ENCODE measurements at places on chromosomes 1 and 21. TPM values are rescaled to one million over a fixed set of nuclear protein-coding genes. Genes with fewer than 3 reads are reported as not detected.

Gene AMPD1
- total RNA-seq, result not detected

Gene LENEP
- 0.18 TPM for total RNA-seq

Gene IL22RA1
- 32.8 TPM for total RNA-seq

Gene SPATA46
- total RNA-seq, result not detected

Gene USP1
- 31.4 TPM for total RNA-seq

DNA sequence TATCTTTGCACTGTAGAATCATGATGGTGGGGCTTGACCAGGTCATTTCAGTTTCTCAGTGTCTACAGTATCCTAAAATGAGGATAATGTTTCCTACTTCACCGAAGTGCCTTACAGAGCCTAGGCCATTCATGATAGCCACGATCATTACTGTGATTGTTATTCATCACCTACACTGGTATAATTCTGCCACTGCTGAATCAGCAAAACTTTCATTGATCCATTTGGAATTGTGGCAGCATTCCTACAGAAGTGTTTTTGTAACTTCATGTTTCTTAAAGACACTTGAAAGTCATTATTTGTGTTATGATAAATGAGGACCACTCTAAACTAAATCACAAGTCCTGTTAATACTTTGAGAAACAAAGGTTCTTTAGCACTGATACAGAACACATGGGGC is 6.0 kb upstream of the PLPPR5 start:
- DNase-seq, result no peak

DNA sequence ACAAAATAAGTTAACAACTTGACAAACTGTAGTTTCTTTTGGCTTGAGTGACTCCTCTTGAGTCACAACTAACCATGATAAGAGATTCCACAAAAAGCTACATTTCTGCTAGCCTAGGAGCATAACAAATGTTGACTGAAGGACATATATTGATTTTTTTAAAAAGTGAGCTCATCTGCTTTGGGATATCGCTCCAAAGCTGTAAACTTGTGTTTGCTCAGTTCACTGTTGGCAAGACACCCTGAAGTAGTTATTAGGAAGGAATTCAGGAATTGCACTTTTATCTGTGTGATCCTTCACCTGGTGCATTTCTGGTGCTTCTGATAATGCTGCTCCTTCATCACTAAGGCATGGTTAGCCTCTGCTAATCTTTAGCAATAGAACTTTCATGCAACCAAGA is 23.7 kb downstream of the RWDD3 start:
- DNase-seq, result peak; percentile 11

DNA sequence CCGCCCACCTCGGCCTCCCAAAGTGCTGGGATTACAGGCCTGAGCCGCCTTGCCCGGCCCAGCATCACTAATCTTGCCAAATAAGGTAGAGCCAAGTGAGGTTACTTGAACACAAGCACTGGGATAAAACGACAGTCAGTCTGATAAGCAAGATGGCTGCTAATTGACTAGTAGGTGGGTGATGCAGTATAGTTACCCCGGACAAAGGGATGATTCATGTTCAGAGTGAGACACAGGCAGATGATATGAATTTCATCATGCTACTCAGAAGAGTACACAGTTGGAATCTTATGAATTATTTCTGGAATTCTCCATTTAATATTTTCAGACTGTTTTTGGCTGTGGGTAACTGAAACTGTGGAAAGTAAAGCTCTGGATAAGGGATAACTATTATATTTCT is 178.4 kb downstream of the USP25 start:
- no peak for DNase-seq

DNA sequence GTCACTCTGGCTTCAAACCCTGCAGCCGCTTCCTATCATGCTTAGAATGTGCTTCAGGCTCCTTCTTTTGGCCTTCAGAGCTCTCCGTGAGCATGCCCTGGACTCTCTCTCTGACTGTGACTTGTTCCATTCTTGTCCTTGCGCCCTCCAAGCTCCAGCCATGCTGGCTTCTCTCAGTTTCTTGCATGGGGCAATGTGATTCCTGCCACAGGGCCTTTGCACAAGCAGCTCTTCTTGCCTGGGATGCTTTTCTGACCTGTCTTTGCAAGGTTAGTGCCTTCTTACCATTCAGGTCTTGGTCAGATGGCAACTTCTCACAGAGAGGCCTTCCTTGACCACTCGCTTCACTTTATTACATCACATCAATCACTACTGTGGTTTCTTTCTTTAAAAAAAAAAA is 66.1 kb downstream of the NFASC start:
- DNase-seq, result no peak

- DNase-seq, result no peak
Observed at GRCh38 chr1:203406446-203407045, 55.6 kb upstream of the FMOD start.

GRCh38 chr1:242530761-242531160 is 6.3 kb upstream of the PLD5 start:
- no peak for DNase-seq

DNA sequence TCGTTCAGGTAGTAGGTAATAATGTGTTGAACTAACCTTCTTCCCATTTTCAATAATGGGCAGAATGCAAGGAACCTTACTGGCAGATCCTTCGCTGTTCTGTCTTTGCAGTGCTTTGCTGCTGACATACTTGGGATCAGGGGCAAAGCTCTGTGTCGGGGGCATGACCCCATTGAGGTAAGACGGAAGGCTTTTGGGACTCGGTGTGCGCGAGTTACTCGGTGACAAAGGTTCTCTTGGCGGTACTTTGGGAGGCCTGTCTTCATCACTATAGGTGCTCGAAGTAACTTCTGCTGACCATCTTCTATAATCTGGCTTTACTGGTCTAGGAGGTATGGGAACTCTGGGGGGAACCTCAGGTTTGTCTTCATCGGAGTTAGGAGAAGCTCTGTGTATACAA is 12.7 kb downstream of the ERRFI1 start:
- no peak for DNase-seq

DNA sequence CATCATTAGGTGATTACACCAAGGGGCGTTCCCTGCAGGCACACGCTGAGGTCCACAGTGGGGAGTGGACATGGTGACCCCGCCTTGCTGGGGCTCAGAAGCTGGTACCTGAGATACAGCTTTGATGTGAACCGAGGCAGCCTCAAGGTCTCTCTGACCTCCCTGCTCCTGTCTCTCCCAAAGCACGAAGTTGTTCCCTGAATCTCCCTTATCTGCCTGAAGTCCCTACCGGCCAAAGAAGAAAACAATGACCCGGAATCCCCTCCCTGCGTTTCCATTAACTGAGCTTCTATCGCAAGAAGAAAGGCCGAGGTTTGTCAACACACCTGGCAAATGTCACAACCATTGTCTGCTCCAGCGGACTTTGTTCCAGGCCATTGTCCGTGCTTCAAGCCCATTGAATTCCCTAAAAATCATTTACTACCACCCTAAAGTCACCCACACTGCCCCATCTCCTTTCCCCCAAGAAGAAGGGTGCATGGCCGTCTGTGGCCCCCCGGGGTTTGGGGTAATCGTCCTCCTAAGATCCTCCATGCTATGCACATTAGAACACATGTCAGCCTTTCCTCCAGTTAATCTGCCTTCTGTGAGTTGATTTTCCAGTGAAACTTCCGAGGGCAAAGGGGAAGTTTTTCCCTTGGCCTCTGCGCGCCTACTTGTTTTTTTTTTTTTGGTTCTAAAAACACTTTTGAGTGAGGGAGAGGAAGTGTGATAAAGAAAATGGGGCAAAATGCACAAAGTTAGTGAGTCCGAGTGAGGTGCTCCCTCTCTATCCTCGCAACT is 48.1 kb upstream of the COL18A1 start:
- no peak for DNase-seq

DNA sequence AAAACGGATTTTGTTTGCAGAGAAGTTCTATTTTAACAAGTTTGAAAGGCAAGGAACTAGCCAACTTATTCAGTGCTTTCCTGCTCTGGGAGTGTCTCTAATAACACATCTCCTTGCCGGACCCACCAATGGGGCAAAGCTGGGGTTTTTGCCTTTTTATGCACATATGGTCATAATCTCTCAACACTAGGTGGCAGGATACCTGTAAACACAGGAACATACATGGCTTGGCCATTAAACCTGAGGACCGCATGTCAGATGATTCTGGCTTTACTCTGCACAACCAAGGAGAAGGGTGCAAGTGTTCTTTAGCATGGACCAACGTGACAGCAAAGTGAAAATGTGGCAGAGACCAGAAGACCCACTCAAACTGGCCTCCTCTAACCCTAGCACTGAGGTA is 4.9 kb downstream of the TMEM9 start:
- peak; percentile 58 for DNase-seq

DNA sequence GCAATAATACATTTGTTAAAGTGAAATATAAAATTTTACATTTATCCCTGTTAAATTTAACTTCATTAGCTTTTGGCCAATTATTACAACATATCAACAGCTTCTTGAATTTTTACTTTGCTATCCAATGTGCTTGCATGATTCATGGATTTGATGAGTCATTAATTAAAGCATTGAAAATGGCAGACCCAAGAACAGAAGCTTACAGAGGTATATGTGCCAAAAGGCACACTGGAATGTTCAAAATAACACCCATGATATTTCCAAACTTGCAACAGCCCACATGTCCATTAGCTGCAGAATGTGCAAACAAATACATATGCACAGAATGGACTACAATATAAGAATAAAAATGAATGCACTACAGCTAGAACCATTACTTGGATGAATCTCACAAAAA is 76.4 kb upstream of the MAN1A2 start:
- no peak for DNase-seq

GRCh38 chr1:51330331-51331201 is at the start of gene TTC39A:
TSS of gene TTC39A (minus strand) at chr1:51330562. CDS start at chr1:51330477, 85 bp downstream.
- DNase-seq, result no peak

- no peak for DNase-seq
Observed at GRCh38 chr1:159941591-159942560, 3.5 kb downstream of the IGSF9 start.

DNA sequence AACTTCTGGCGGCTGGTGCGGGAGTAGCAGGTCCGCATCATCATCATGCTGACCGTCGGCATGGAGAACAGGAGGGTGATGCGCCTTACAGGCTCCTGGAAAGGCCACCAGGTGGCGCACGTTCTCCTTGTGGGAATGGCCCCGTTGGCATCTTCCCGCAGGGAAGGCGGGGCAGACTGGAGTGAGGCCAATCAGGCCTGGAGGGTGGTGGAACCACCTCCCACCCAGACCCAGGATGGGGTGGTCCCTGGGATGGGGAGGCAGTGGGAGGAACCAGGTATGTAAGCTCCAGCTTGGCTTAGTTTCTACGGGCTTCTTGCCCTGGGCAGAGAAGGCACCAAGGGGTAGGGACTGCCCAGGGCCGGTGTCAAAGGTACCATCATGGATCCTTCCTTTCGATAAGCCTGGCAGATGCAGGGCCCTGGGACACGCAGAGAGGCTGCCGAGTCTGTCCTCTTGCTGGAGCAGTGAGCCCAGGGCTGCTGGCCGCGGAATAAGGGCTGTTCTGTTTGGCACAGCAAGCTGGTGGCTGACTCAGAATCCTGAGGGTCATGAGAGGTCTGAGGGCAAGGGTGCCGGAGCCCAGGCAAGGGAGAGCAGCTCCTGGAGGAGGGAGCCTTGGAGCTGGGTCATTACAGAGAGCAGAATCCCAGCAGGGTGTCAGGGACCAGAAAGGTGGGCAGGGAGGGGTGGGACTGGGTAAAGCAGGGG is 8.7 kb upstream of the LGR6 start:
- peak; percentile 96 for DNase-seq

- DNase-seq, result no peak
Observed at GRCh38 chr1:92845908-92846307, 14.1 kb downstream of the RPL5 start.

GRCh38 chr1:36859926-36860325 is 174.4 kb downstream of the GRIK3 start:
- no peak for DNase-seq

DNA sequence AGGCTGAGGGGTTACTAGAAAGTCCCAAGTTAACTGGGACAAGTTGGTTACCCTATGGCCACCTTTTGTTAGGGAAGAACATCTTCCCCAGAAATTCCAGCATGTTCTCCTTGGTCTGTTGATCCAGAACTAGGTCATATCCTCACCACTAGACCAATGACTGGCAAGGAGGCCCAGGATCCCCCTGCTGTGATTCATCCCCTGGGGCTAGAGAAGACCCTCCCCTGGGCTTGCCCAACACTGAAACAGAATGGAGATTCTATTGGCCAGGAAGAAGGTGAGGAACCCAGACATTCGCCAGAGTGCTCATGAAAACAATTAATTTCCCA is 90.1 kb upstream of the SIM2 start:
- DNase-seq, result no peak

DNA sequence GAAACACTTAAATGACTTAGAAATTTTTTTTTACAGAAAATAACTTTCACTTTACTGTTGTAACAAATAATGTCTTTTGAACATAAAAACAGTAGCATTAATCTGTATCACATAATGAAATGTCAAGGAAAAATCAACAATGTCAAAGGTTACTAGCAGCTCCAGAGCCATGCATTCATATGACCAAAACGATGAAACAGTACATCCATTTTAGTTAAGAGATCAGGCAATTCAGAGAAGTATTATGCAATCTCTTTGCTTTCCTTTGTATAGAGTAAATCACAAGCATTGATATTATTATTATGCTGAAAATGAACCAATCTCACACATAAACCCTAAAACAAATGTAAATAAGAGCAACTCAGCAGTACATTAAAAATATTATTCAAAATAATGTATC is 748.9 kb downstream of the PLA2G4A start:
- DNase-seq, result no peak

DNA sequence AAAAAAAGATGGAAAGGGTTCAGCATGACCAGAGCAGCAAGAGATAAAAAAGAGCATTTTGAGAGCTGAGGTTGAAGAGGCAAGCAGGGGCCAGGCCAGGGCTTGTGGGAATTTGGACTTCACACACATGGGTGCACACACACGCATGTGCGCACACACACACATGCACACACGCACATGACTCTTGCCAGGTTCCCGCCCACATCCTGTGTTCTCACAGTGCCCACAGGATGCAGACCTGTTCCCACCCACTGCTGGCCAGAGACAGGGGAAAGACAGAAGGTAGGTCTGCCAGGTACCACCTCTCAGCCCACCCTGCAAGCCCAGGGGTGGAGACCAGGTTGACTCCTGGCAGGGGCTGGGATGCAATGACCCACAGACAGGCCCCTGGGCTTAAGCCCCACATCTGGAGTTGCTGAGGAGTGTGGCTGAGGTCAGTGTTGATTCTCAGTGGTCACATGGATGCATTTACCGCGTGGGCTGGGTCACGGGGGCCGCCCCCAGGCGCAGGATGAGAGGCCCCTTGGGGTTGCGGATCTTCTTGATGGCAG is 4.4 kb downstream of the COL16A1 start:
- DNase-seq, result no peak
